ENCODE measurements at places on chromosomes 1 and 21.

DNA sequence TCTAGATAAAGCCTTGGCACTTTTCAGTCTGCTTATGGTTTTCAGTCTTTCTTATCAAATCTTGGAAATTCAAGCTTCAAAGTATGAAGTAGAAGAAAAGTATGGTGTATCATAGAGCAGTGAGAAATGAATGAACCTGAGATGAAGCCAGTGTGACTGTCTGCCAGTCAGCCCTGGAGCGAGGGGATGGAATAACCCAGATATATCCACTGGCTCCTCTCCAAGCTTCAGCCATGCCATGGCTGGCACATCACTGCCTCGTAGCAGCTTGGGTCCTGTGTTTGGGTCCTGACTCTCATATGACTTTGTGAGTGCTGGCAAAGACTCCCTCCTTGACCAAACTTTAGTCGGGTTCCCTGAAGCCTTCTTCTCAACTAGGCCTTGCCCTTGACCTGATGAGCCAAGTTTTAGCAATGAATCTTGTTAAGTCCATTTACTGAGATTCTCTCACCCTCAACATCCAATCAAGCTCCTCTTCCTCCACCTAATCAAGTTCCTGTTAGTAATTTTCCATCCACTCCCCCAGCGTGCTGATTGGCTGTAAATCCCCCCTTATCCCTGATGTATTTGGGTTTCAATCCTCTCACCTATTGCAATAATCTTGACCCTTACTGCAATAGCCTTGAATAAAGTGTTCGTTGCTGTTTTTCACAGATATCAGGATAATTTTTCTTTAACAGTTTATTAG is 62.5 kb upstream of the PRDX6 start:
- DNase-seq = no peak

DNA sequence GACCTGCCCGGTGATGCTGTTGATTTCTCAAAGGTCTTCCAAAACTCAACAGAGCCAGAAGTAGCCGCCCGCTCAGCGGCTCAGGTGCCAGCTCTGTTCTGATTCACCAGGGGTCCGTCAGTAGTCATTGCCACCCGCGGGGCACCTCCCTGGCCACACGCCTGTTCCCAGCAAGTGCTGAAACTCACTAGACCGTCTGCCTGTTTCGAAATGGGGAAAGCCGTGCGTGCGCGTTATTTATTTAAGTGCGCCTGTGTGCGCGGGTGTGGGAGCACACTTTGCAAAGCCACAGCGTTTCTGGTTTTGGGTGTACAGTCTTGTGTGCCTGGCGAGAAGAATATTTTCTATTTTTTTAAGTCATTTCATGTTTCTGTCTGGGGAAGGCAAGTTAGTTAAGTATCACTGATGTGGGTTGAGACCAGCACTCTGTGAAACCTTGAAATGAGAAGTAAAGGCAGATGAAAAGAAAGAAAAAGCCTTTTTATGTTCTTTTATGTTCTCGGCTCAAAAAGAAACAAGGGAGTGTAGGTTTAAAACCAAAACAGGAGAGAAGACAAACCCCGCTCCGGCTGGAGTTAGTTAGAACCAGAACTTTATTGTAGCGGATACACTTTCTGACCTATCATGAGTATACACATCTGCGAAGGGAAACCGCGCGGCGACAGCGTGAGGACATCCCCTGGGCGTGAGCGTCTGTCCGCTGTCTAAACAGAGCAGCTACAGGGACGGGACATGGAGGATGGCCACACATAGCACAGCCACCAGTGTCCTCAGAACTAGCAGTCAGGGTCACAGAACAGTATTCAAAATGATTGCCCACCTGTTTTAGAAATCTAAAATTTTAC is 77.1 kb downstream of the PIK3CD start:
- DNase-seq = peak; percentile 74

- DNase-seq = no peak
Observed at GRCh38 chr1:4880626-4881025, 226.2 kb downstream of the AJAP1 start.

GRCh38 chr1:3056641-3057040 is 12.4 kb upstream of the PRDM16 start:
- no peak for DNase-seq

DNA sequence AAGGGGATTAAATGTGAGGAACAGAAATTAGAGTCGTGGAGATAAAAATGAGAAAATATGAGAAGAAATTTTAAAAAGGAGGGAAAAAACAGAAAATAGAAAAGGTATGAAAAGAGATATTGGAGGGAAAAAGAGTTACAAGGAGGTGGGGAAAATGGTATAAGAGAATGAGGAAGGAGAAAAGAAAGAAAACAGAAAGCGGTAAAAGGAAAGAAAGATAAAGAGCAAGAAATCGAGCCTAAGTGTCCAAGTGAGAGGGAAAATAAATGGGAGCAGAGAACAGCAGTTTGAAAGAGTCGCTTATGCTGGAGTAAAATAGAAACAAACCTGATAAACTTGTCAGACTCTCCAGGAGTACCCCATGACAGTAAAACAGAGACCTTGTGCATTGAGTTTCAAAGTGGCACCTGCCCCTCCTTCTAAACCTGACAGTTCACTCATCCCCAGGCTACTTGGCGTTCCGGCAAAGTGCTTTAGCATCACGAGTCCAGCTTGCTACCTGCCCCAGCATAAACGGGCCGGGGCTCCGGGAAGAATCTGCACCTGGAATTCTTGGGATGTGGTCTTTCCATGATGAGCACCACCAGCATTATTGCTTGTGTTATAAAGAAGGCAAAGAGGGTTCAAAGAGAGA is 585 bp downstream of the NEGR1 start:
- no peak for DNase-seq

DNA sequence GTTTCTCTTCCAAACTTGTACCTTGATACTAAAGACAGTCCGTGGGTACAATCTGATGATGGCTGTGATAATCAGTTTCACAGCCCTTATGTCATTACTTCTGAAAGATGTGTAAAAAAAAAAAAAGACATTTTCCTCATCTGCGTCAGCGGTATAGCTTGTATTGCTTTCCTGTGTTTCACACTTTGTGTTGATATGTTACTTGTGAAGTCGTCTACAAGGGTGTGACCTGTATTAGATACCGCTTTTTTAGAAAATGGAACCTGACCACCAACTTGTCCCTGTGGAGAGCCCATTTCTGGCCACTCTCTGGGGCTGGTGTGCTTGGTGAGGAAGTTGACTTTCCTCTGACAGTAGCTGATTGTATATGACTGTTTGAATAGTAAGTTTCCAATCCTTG is 50.5 kb downstream of the PEX14 start:
- no peak for DNase-seq

GRCh38 chr1:192929597-192929996 is 120.8 kb downstream of the RGS2 start:
- no peak for DNase-seq

DNA sequence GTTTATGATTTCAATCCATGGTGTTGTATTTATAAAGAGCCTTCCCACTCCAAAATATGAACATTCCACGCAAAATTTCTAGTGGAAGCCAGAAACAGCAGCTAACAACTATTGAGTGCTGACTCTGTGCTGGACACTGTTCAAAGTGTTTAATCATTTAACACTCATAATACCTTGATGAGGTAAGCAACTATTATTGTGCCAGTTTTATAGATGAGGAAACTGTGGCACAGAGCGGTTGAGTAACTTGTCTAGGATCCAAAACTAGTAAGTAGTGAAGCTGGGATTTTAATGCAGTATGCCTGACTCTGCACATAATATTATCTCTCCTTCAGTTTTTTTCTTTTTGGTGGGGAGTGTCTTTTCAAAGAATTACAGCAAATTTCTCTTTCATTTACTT is 228.3 kb downstream of the SLC35F3 start:
- no peak for DNase-seq

GRCh38 chr1:52502789-52503188 is 50.1 kb downstream of the TUT4 start:
- no peak for DNase-seq

DNA sequence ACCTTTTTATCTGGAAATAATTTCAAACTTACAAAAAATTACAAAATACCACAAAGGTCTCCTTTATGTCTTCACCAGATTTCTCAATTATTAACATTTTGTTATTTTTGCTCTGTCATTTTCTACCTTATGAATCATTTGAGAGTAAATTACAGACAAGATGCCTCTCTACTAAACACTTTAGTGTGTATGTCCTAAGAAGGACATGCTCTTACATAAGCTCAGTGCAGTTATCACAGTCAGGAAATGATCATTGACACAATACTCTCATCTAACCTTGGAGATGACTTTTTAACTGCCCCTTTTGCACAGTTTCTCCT is 378.9 kb upstream of the RUNX1 start:
- DNase-seq = no peak
